NCI-H1105 (cell line): ENCODE measurements at places on chromosomes 3 and 15.

GRCh38 chr3:150129166-150129565 lies 158.5 kb upstream of the PFN2 start:
- no peak for DNase-seq

GRCh38 chr3:142787719-142788118 lies 63.9 kb downstream of the TRPC1 start:
- DNase-seq, result no peak

GRCh38 chr3:3531476-3531875 lies 267.8 kb upstream of the LRRN1 start:
- no peak for DNase-seq

GRCh38 chr3:108133858-108134554 lies 43.2 kb upstream of the CD47 start:
- no peak for DNase-seq

DNA sequence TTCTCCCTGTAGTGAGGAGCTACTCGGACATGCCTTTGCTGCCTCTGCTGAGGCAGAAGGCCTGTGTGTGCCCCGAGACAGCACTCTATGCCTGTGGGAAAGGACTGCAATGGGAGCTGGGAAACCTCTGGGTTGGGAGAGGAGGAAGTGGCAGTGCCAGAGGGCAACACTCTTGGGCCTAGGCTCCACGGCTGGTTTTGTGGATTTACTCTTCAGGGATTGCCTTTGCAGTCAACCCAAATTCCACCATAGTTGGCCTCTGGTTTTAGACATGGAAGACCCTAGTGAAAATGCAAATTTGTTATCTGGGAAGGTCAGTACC lies 46.8 kb downstream of the ITGA11 start:
- DNase-seq, result no peak

DNA sequence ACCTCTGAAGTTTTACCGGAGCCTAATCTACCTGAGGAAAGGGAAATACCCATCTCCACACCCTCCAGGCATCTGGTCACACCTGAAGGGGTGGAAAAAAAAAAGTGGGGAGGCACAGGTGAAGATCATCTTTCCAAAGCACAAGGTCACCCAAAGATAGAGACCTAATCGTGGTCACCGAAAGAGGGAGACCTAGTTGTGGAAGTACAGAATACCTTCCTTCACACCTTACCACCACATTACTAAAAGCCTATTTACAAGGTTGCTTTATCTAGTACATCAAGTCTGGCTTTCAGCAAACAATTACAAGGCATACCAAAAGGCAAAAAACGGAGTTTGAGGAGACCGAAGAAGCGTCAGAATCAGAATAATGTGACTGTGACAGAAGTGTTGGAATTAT lies 110.0 kb upstream of the ARPP21 start:
- no peak for DNase-seq

GRCh38 chr15:74386496-74387140 lies 19.2 kb upstream of the CYP11A1 start:
- no peak for DNase-seq

- peak; percentile 41 for DNase-seq
Measured at GRCh38 chr15:72796515-72797337, 13.2 kb upstream of the ADPGK start.

GRCh38 chr3:93988283-93988682 lies 8.3 kb downstream of the ARL13B start:
- no peak for DNase-seq

GRCh38 chr15:44584162-44584749 lies 47.3 kb downstream of the EIF3J start:
- DNase-seq, result no peak

DNA sequence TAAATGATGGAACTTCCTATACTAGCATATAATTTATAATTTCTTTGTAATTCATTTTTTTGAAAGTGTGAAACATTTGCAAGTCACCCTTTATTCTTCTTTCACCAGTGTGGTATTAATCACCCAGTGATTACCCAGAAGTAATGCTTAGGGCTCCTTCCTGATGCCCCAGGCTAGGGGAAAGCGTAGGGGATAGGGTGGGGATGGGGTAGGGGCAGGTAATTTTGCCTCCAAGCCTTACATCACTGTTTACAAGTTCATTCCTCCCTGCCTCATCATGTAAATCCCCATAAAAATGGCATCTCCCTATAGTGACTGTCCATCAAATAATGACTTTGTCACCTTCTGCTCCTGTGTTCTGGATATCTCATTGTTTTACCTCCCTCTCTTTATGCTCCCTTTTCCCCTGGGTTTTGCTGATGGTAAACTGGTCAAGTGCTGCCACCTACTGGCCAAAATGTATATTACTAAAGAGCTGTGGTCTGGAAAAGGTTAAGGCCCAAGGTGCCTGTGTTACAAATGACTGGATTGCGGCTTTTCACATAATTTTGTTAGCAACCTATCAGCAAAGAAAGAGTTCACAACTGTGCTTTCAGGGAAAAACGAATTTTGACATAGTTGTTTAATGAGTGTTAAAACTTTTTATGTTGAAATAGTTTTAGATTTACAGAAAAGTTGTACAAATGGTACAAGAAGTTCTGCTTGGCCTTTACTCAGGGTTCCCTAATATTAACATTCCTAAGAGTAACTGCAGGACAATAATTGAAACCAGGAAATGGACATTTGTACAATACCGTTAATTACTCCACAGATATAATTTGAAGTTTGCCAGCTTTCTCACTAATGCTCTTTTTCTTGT lies 54.7 kb downstream of the ONECUT1 start:
- DNase-seq, result peak; percentile 30

- DNase-seq, result peak; percentile 94
Measured at GRCh38 chr3:124032881-124033359, 41.0 kb upstream of the ROPN1 start.

- no peak for DNase-seq
Measured at GRCh38 chr3:51747840-51748239, 31.2 kb downstream of the IQCF6 start.

DNA sequence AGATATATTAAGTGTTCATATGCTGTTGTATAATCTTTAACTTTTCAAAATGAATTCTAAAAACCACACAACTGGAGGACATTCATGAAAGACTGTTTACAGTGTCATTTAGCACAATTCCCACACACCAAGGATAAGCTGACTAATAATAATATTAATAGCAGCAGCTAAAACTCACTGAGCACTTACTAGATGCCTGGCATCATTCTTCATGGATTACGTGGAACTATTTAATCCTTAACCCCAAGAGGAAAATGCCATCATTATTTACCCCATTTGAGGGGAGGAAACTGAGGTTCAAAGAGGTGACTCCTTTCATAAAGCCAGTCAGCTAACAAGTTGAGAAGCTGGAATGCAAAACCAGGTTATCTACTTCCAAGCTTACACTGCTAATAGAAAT lies 77.0 kb downstream of the TMEM108 start:
- no peak for DNase-seq

DNA sequence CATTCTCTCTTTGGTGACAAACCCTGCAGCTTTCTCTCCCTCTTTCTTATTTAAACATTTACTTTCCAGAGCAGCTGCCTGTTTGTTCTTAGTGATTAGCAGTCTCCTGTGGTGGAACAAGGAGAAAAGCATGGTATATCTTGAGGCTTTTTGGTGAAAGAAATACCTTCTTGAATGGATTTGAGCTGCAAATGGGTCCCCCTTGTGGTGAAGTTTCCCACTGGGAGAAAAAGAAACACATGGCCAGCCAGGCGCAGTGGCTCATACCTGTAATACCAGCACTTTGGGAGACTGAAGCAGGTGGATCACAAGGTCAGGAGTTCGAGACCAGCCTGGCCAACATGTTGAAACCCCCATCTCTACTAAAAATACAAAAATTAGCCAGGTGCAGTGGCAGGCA lies 48.3 kb upstream of the ACP3 start:
- DNase-seq, result no peak

- DNase-seq, result no peak
Measured at GRCh38 chr15:90862964-90863778, 5.2 kb upstream of the FURIN start.

DNA sequence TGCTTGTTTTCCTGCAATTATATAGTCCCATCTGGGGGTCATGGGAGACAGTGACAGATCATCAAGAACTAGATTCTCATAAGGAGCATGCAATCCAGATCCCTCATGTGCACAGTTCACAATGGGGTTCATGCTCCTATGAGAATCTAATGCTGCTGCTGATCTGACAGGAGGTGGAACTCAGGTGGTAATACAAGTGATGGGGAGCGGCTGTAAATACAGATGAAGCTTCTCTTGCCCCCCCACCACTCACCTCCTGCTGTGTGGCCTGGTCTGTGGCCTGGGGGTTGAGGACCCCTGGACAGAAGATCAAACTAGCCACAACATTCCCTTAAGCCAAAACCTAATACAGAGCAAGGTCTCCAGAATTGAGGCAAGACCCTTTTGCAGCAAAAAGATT lies 161.1 kb downstream of the WDR76 start:
- no peak for DNase-seq

DNA sequence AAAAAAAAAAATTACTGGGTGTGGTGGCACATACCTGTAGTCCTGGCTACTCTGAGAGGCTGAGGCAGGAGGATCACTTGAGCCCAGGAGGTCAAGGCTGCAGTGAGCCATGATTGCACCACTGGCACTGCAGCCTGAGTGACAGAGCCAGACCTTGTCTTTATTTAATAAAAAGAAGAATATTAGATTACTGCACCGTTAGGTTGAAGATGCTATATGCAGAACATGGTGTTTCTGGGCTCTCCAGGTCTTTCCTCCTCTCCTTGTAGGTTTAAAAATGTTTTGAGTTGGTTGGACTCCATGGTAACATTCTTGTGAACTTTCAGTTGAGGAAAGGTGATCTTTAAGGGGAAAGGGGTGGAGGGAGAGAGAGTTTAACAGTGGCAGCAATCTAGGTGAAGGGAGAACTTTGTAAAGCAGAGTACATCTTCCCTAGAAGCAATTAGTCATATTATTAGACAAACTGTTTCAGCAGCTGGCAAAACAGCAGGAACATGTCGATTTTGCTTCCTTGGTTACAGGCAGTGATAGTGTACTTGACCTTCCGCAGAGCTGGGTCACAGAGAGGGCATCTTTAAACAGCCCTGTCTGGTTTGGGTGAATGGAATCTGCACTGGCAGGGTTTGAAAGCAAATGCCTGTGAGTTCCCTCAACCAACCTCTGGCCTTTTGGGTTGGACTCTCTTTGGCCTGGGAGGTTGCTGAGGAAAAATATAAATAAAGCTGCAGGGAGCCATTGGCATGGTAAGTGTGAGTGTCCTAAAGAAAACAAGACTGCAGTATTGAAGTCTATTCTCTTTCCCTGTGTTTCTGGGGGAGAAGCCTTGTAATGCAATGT lies 42.8 kb downstream of the NR2C2 start:
- DNase-seq, result no peak

- DNase-seq, result peak; percentile 11
Measured at GRCh38 chr15:83248151-83249029, 36.1 kb downstream of the BNC1 start.

DNA sequence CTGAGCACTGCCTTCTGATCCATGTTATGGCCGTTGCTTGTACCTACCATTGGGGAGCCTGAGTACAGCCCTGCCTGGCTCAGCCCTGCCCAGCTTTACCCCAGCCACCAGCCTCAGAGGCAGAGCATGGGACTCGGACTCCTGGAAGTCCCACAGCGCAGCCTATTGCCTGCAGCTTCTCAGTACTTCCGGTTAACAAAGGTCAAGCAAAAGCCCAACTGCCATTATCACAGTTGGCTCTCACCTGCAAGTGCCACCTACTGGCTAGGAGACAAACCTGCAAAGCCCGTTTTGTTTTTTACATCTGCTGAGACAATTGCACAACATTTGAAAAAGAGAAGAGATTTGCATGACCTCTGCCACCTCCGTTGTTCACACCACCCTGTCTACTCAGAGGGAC lies 1081.7 kb downstream of the NAALADL2 start:
- DNase-seq, result no peak

GRCh38 chr3:8911781-8912180 lies 51.5 kb downstream of the RAD18 start:
- DNase-seq, result no peak

DNA sequence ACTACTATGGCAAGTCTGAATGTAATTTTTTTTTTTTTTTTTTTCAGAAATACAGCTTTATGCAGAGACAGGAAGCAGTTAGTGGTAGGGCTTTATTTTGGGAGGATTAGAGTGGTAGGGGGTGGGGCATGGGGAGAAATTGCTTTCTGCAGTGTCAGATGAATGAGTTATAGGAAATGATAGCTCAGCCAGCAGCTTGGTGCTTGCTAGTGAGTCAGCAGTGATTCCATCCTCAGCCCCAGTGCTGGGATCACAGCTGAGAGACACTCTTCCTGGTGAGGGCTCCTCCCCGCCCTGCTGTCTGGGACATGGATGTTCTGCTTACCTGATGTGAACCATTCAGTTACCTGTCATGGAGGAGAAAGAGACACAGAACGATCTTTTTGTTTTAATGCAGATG lies 39.6 kb downstream of the SEMA6D start:
- DNase-seq, result no peak

- DNase-seq, result no peak
Measured at GRCh38 chr3:159619341-159619885, 369.2 kb upstream of the IL12A start.

GRCh38 chr15:28021281-28022039 lies 77.7 kb downstream of the OCA2 start:
- DNase-seq, result peak; percentile 87

- no peak for DNase-seq
Measured at GRCh38 chr3:190097025-190097424, 23.7 kb downstream of the P3H2 start.

- no peak for DNase-seq
Measured at GRCh38 chr3:155070316-155070715, 9.8 kb upstream of the MME start.

GRCh38 chr3:104040896-104041295 lies 1325.8 kb upstream of the ALCAM start:
- no peak for DNase-seq

DNA sequence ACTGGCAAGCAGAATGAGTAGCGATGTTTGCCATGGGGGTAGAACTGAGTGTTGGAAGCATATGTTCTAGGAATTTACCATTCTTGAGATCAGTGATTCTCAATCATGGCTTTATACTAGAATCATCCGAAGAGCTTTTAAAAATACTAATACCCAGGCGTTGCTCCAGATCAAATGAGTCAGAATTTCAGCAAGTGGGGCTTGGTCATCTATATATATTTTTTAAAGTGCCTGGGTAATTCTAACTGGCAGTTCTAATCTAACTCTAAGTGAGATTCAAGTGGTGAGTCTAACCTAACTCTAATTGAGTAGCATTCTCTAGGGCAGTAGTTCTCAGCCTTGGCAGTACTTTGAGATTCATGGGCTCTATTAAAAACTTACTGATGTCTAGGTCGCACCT lies 20.8 kb downstream of the TM4SF1 start:
- no peak for DNase-seq

- DNase-seq, result no peak
Measured at GRCh38 chr3:55307622-55308021, 179.5 kb downstream of the WNT5A start.
